ENCODE measurements at places on chromosomes 12 and 14.

GRCh38 chr12:29508949-29509348 lies 11.5 kb upstream of the OVCH1 start:
- no peak for DNase-seq

GRCh38 chr14:77302926-77303325 lies 17.8 kb downstream of the POMT2 start:
- no peak for DNase-seq

- no peak for DNase-seq
Observed at GRCh38 chr12:113134071-113134470, 1.5 kb downstream of the RASAL1 start.

- DNase-seq, result no peak
Observed at GRCh38 chr12:112018571-112019237, 5.5 kb downstream of the ERP29 start.

DNA sequence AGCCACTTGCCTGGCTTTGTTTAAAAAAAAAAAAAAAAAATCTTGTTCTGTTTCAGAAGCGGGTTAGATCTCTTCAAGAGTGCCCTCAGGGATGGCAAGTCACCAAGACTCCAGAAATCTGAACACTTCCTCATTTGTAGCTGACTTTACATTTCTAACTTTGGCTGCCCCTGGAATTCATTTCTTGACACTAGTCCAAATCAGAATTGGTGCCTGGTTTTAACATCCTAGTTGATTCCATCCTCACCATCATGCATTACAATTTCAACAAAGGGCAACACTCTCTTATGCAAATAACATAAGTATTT lies 295.5 kb downstream of the RMST start:
- peak; percentile 10 for DNase-seq

- peak; percentile 25 for DNase-seq
Observed at GRCh38 chr12:122022393-122023338, 982 bp downstream of the BCL7A start.

DNA sequence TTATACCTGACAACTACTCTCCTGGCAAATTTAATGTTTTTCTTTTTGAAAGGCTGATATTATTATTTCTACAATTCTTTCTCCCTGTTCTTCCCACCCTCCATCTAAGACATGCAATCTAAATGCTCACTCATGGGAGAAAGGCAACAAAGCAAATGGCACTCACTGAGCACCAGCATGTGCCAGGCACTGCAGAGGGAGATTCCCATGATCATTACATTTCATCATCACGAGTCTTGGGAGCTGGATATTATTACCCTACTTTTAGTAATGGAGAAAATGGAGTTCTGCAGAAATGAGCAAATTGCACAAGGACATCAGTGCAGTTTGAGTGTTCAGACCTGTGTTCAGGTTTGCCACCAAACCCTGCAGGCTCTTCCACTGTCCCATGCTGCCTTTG lies 27.9 kb downstream of the PPM1H start:
- no peak for DNase-seq

DNA sequence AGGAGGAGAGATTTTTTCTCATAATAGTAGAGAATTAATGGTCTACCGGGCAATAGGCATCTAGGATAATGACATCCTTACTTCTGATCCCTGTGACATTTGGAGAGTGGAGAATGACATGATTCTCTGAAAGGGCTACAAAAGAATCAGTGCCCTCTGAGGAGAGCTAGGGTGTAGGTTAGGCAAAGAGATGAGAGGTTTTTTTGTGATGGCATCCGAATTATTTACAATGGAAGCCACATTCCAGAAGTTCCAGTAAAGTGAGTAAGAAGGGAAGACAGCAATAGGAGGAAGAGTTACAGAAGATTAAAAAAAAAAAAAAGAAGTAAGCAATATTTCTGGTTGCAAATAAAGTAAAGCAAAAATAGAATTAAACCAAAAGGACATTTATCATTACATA lies 478.0 kb downstream of the RMST start:
- no peak for DNase-seq

GRCh38 chr12:7907009-7907408 lies 29.0 kb downstream of the SLC2A3 start:
- peak; percentile 17 for DNase-seq
